ENCODE measurements at places on chromosomes 7 and 10.

DNA sequence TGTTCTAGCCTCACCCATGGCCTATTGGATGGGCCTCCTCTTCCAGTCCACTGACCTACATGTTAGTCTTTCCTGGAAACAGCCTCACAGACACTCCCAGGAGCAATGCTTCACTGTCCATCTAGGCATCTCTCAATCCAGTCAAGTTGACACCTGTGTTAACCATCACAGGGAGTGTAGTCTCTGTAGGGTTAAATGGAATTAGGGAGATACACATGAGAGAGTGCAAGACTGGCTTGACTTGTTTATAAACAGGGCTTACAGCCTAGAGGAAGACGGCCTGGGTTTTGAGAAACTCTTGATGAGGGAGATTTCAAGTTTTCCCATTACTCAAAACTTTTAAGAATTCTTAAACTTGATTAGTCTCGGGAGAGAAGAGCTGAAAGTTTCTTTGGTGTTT lies 18.9 kb upstream of the PRSS37 start:
- no peak for DNase-seq

GRCh38 chr10:42975558-42976340 lies 101.1 kb upstream of the RET start:
- DNase-seq = no peak

DNA sequence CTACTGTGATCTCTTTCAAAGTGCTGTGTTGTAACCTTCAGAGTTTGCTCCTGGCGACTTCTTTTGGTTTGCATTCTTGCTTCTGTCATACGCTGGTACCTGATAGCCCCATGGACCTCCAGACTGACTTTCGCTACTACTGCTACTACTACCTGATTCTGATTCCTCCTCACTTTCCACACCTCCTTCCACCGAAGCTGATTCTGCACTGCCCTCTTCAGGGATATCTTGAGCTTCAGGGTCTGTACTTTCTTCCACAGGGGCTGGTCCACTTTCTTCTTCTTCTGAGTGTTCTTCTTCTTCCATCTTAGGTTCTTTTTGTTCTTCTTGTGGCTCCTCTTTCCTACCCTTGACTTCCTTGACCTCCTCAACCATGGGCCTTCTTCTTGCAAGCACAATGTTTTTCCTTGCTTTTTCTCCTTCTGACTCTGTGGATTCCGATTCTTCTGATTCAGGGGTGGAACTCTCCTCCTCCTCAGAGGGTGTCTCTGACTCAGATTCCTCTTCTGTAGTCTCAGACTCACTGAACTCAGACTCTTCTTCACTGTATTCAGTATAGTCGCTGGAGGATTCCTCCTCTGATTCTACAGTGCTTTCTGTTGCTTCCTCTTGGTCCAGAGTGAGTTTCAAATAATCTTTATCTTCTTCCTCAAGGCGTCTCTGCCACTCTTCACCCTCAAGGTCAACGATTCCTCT lies 992.2 kb downstream of the PCDH15 start:
- no peak for DNase-seq

DNA sequence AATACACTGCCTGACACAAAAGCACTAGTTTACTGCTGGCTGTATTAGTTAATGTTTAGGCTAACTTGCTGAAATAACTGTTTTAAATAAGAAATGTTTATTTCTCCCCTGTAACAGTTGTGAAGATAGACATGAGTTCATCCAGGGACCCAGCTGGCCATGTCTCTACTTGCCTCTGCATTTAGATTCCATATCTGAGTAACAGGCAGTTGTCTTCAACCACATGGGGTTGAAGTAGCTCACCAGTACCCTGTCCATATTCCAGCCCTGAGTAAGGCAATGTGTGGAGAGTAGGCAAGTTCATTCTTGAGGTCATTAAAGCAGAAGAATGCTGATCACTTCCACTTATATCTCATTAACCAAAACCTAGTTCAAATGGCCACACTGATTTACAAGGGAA lies 31.1 kb upstream of the RSBN1L start:
- no peak for DNase-seq

- DNase-seq = peak; percentile 90
Observed at GRCh38 chr7:111561904-111562732, at the start of gene IMMP2L. Gene IMMP2L (minus strand): TSS chr7:111562492.

DNA sequence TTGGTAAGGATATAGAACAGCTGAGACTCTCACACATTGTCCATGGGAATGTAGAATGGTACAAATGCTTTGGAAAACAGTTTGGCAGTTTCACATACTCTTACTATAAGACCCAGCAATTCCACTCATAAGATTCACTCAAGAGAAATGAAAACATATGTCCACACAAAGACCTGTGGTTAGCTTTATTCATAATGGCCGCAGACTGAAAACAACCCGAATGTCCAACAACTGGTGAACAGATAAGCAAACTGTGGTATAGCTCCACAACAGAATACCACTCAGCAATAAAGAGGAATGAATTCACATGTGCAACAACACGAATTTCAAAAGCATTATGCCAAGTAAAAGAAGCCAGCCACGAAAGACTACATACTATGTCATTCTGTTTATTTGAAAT lies 33.5 kb upstream of the CUL1 start:
- DNase-seq = no peak

DNA sequence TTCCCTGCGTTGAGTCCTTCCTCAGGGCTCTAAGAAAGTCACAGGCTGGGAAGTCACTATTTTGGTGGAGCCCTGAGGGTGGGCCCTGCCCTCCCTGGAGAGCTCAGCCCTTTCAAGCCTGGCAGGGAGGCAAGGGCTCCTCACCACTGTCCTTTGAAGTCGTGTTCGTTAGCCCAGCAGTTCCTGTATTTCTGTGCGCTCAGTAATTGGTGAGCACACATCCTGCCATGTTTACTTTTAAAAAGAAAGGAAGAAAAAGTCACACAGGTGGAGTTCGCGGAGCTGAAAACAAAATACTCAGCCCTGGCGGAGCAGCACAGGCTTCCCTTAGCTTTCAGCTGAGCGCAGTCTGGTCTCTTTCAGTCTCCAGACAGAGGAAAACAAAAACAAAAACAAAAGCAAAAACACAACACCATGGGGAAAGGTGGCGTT lies 37.1 kb downstream of the PRKCQ start:
- peak; percentile 44 for DNase-seq

- DNase-seq = no peak
Observed at GRCh38 chr10:7618461-7618860, 48.3 kb downstream of the ITIH5 start.

DNA sequence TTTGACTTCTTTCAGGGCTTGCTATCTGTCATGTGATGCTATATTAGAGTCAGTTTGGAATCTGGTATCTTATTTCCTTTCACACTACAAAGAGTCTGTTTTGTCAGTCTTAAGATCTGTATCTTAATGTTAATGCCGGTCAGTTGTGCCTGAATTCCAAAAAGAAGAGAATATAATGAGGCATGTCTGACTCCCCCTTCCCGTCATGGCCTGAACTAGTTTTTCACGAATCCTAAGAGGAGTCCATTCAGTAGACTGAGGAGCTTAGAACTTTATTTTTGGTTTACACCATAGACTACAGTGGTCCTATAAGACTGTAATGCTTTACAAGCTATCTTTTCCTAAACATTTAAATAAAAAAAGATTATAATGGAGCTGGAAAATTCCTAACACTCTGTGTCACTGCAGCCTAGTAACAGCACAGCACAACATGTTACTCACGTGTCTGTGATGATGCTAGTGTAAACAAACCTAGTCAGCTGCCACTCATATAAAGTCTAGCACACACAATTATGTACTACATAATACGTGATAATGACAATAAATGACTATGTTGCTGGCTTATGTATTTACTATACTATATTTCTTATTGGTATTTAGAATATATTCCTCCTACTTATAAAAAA lies 50.6 kb downstream of the VPS41 start:
- DNase-seq = no peak

- no peak for DNase-seq
Observed at GRCh38 chr7:45363669-45364068, 206.1 kb downstream of the RAMP3 start.

All from naive thymus-derived CD8-positive, alpha-beta T cell (primary cell).